ENCODE measurements at places on chromosomes 16 and 17. TPM values are rescaled to one million over a fixed set of nuclear protein-coding genes. Genes with fewer than 3 reads are reported as not detected.
A peak's percentile ranks its signal among the peaks of the same experiment; 100 is the strongest.

The BRICD5 gene
- 12.8 TPM for total RNA-seq

The SLC52A1 gene
- total RNA-seq = not detected

The TMEM98 gene
- total RNA-seq = 161 TPM

The SGSH gene
- total RNA-seq = 15.8 TPM

The KRTAP3-2 gene
- not detected for total RNA-seq

The XAF1 gene
- 32.5 TPM for total RNA-seq

DNA sequence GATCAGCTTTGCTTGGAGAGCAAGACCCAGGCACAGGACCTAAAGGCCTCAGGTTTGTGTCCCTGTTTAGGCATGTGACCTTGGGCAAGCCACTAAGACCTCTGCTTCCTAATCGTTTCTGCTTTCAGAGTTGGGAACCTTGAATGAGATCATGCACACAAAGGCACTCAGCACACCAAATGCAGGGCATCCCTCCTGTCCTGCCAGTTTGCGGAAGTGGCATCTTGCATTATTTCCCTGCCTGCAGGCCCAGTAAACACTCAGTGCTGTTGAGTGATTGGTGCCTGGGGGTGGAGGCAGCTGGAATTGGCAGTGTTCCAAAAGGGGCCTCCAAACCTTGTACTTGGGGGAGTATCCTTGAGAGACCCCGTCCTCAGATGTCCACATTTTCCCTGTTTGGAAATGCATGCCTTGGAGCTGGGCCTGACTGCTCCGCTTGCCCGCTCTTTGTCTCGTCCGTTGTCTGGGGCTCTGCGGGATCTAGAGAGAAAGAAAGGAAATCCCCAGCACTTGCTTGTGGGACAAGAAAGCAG lies 28.7 kb downstream of the MRM1 start:
- DNase-seq = no peak
- no peak overlapping the region for H3K4me3 ChIP-seq
- H3K36me3 ChIP-seq = no peaks in the 10 kb centered on the region
- H3K27me3 ChIP-seq = peaks cover 5% of the 10 kb centered on the region
- peaks cover 7% of the 10 kb centered on the region for H3K4me1 ChIP-seq
- no peak overlapping the region for H3K27ac ChIP-seq

DNA sequence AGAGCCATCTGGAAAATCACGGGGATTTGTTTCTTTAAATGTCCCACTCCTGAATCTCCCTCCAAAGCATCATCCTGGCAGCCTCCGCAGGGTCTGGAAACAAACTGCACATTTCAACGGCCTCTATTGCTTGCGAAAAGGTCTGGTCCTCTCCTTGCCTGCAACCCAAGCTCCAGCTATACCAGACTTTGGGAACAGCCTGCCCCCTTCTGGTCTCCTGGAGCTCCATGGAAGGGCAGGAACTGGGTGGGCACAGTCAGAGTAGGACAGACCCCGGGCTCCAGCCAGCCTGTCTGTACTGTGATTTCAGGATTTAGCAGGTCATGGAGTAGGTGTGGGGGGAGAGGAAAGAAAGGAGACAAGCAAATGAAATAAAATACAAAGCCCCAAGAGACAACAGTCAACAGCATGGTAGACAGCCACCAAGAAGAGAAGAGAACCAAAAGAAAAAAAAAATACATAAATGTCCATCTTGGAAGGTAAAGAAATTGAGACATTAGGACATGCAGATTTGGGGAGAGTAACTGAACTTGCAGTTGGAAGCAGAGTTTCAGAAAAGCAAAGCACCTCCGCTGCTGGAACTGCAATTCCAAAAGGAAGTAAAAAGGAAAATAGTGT lies 2.7 kb downstream of the XYLT1 start:
- peak overlapping the region; percentile 97 for H3K4me3 ChIP-seq
- peaks cover 43% of the 10 kb centered on the region for H3K4me1 ChIP-seq
- H3K36me3 ChIP-seq = no peaks in the 10 kb centered on the region

DNA sequence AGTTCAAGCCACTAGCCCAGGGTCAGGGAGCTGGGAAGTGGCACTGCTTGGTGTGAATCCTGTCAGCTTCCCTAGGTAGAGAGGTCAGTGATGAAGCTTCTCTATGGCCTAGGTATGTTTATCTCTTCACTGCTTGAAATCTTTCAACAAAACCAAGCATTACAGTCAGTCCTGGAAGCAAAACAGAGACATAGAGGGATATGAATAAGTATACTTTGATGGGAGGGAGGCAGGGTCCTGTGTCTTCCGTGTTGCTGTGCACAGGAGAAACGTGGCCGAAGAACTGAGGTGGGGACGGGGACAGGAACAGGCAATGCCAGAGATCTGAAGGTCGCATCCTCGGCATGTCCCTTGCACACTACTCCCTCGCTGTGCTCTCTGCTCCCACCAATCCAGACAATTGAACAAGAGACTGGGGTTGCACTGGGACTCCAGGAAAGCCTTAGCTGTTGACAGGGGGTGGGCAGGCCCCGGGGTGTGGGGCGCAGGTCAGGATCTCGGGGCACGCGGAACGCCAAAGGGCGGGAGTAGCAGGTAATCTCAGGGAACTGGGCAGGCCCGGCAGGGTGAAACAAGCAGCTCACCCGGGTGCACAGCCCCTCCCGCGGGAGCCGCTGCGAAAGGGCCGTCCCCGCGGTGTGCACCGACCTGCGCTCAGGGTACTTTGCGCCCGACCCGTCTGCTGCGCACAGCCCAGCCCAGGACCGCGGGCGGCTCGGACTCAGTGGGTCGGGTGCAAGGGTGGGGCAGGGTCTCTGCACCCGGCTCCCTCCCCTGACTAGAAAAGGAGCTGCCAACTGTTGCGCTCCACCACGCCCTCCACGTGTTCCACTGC lies at the start of gene MT1H:
Gene MT1H (plus strand): TSS at position 810 of the 835 bp plus-strand sequence. CDS start 71 bp downstream, outside the sequence.
- H3K27ac ChIP-seq = peak within 1 kb of the TSS; percentile 74
- H3K36me3 ChIP-seq = no peaks in the 10 kb centered on the region
- peaks cover 25% of the 10 kb centered on the region for H3K27me3 ChIP-seq
- H3K4me1 ChIP-seq = peaks cover 32% of the 10 kb centered on the region

DNA sequence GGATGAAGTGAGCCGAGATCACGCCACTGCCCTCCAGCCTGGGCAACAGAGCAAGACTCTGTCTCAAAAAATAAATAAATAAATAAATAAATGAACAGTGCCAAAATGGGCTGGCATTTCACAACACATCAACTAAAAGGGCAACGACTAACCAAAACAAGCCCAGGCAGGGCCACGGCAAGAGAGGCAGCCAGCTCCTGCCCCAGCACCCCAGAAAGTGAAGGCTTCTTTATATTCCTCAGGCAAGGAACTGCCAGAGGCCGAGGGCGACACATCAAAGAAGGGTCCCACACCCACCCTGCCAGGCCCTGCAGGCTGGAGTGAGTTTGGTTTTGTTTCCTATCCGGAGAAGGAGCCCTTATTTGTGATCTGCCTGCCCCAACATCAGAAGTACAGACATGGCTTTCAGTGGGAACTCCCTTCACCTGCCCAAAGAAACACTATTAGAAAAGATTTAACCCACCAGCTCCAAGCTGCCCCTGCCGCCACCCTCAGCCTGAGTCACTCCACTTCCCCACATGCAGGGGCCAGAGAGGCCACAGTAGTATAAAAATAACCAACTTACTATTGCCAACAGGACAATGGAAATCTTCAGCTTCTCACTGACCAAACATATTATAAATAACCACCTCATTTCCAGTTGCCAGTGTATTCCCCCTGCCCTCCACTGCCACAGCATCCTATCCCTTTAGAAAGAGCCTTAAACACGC lies 8.0 kb downstream of the FBXO31 start:
- DNase-seq = no peak
- no peak overlapping the region for H3K4me3 ChIP-seq
- H3K27me3 ChIP-seq = no peaks in the 10 kb centered on the region
- H3K4me1 ChIP-seq = peaks cover 57% of the 10 kb centered on the region
- H3K27ac ChIP-seq = peak overlapping the region; percentile 1

DNA sequence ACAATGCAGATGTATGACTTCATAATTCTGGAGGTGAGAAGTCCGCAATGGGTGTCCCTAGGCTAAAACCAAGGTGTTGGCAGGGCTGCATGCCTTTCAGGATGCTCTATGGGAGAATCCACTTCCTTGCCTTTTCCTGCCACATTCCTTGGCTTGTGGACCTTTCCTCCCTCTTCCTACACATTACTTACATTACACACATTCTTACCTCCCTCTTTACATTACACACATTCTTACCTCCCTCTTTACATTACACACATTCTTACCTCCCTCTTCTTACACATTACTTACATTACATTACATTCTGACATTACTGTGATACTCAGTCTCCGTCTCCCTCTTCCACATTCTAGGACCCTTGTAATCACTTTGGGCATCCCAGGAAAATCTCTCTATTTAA lies 14.2 kb upstream of the CDH5 start:
- no peak for DNase-seq
- H3K4me3 ChIP-seq = no peak overlapping the region

DNA sequence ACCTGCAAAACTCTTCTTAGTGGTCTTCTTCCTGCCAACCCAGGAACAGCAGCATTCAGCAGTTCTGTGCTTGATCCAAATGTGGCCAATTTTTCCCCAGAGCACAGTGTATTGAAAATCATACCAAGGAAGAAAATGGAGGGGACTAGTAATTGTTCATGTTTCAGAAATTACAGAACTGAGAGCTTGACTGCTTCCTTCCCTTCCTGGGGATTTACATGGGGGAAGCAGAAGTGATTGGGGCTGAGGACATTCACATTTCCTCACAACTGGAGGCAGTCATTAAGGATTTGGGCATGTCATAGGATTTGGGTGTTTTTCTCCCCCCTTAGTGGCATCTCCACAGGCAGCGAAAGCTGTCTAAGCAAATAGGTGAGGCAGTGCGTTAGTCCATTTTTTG lies 19.7 kb downstream of the CIITA start:
- no peak overlapping the region for H3K27ac ChIP-seq
- peaks cover 11% of the 10 kb centered on the region for H3K27me3 ChIP-seq
- no peak for DNase-seq
- H3K4me1 ChIP-seq = no peaks in the 10 kb centered on the region
- H3K36me3 ChIP-seq = no peaks in the 10 kb centered on the region
